ENCODE measurements at places on chromosomes 4 and X.

DNA sequence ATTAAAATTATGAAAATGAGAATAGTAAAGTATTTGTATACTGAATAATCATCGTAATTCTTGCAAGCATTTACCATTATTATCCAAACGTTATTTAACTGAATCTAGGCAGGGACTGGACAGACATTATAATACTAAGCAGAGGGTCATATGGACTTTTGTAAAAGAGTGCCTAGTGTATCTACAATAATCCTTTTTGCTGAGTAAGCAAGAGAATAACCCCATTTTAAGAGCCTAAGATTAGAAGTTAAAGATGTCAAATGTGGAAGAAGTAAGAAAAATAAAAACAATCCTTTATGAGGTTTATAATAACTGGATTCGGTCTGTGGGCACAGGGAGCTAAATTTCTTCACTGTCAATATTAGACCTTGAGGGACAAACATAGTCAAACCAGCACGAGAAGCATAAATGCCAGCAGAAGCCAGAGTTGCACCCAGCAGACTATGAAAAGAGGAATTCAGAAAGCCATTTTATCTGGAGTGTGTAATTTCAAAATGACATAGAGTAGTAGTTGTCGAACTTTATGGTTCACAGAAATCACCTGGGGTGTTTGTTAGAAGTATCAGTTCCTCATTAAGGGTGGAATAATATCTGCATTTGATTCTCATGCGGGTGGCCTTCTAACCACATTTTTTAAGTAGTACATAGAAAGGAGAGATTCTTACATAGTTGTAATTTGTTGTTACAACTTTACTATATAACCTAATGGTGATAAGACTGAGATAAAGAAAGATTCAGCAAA lies 39.7 kb upstream of the DCLK2 start:
- no peak for DNase-seq

- no peak for DNase-seq
Observed at GRCh38 chr4:117971403-117971802, 62.9 kb upstream of the NDST3 start.

DNA sequence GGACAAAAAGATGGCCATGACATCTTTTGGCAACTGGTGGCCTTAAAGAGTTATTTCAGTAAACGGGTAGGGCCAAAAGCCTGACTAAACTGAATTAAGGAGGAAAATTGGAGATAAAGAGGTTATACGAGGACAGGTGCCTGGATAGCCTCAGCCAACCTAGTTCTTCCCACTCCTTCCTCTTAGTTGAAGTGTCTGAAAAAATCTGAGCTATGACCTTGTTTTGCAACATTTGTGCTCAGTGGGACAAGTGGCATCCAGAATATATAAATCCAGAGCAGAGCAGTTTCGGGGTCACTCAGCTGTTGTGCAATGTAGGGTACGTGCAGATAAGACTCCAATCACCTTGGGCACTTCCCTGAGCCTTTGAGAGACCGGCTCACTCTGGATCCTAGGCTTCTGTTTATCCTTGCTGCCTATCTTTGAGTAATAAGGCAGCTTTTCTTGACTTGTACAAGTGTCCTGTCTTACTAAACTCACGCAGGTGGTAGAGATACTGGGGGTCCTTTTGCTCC lies 50.2 kb upstream of the MORC4 start:
- DNase-seq, result no peak

DNA sequence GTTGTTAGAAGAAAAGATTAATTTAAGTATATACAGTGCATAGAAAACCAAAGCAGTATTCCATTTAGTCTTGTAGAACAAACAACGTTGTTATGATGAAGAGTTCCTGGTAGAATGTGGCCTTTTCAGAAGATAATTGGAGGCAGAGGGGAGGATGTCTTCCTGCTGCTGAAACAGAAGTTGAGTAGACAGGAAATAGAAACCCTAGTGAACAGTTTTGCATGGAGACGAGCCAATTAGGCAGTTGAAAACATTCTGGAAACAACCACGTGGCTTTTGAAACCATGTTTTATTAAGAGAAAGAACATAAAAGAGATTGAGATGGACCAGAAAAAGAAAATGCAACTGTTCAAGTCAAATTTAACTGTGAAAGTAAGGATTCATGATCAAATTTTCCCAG lies 325.2 kb downstream of the CAMK2D start:
- DNase-seq, result no peak

DNA sequence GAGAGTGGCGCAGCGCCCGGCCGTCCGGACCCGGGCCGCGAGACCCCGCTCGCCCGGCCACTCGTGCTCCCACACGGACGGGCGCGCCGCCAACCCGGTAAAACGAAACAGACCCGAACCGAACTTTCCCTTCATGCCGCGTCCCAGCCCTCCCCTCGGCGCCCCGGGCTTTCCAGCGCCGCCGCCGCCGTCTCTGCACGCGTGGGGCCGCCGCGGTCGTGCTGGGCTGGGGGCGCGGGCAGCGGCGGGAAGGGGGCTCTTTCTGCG lies 222 bp downstream of the SMAD1 start:
- DNase-seq, result no peak

DNA sequence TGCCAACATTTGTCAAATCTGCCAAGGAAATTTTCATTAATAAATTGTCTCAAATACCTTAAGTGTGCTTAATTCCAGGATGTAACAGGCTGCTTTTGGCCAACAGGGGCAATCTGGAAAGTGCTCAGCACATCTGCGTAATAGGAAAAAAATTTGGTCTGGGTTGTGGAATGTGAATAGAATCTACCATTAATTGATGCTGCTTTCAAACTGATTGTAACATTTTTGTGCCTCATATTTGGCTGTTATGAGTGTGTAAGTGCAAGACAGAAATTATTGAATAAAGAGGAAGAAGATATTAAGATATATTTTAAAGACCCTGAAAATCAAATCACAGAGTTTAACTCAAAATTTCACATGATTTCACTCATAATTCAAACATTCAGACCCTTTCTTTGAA lies 41.1 kb downstream of the REELD1 start:
- DNase-seq, result no peak

DNA sequence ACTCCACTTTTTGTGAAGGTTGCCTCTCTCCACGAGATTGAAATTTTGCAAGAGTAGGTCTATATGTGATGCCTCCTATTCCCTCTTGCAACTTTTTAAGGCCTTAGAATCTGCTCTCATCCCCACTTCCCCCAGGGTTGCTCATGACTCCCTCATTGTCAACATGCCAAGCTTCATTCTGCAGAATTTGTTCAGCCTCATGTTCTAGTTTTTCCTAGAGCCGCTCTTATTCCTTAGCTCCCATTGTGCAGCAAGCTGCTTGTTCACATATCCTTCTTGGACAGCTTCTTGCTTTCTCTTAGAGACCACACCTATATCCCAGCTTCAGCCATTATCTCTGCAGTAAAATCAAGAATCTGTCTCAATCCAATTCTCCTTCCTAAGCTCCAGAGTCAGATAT lies 82.4 kb downstream of the CNGA2 start:
- DNase-seq, result no peak

DNA sequence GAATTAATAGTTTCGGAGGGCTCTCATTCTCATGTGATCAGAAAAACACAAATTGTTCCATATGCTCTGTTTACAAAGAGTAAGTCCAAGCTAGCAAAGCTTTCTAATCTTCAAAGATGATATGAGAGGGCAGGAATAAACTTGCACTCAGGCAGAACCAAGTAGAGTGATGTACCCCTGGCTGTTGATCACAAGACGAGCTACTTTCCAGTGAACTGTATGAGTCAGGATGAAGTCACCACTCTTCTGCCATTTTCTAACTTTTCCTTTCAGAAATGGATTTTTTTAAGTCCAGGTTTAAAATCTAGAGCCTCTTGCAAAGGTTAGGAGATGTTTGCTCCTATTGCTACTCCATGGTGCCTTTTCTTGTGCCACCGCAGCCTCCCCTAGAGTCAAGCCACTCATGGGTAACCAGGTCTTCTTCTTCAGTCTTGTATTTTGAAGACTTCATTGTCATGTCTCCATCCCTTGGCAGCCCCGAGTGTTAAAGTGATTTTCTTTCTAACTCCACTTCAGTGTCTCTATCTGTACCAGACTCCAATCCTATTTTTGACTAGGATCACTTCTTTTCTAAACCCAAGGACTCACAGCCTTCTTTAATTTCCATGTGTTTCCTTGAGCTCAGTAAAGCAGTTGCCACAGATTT lies 171.9 kb upstream of the GALNT7 start:
- DNase-seq, result no peak

- no peak for DNase-seq
Observed at GRCh38 chrX:24575496-24575895, 71.7 kb downstream of the PCYT1B start.

- no peak for DNase-seq
Observed at GRCh38 chr4:41814565-41814964, 66.0 kb upstream of the PHOX2B start.

- no peak for DNase-seq
Observed at GRCh38 chrX:154494715-154495114, 4.3 kb upstream of the SLC10A3 start.

GRCh38 chrX:24927372-24927771 lies 88.4 kb downstream of the ARX start:
- no peak for DNase-seq

- DNase-seq, result no peak
Observed at GRCh38 chr4:82398263-82398662, 24.5 kb upstream of the HNRNPD start.

DNA sequence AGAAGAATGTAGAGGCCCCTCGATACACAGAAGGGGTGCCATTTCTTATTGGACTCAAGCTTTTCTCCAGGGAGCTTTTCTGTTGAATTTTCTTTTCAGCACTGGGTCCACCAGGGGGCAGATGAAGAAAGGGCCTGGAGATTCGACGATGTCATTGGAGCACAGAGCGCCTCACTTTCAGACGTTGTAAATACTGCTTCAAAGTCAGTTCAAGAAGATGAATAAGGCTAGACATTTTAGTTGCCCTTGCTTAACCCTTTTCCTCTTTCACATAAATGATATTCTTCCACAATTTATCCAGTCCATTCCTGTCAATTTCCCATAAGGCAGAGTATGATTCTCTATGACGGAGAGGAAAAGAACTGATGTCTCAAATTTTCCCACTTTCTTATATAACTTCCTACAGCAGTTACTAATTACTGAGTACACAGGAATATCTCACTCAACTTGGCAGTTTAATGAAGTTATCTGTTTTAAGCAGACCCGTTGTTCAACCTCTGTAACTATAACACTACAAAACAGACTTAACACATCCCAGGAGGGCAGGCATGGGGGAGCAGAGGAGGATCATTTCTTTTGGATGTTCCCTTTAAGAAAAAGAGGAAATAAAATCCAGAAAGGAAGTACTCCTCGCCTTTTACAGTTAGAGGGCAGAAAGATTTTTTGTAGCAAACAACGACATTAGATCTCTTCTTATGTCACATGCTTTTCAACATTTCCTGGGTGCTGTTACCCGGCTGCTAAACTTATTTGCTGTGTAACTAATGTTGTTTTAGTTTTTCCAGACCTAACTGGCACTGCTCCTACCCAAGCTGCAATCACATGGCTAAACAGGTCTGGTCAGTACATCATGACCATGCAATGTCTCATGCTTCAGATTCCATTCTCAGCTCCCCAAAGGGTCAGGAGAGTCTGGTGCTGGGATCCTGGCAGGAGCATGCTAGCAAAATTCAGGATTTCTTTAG lies 12.2 kb upstream of the CENPU start:
- peak; percentile 65 for DNase-seq

DNA sequence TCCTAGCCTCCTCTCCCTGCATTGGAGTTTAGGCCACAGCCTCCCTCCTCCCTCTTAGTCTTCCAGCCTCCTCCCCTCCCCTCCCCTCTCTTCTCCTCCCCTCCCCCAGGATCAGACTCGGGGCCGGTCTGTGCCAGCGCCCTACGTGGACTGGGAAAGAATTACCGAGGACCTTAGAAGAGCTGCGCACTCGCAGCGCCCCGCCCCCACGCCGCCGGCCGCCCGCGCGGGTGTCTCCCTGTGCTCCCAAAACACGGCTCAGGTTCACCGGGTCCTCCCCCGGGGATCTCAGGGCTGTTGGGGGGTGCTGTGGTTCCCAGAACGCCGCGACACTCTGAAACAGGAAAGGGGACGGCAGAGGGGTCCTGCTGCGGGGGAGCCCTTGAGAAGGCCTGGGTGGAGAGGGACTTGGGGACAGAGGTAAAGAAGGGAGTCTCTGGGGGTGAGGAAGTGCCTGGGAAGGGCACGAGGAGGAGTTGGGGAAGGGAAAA lies 122.3 kb upstream of the TBL1X start:
- peak; percentile 90 for DNase-seq

GRCh38 chrX:44228621-44229020 lies 114.9 kb downstream of the EFHC2 start:
- DNase-seq, result no peak

GRCh38 chr4:76594173-76594572 lies 159.1 kb downstream of the SHROOM3 start:
- DNase-seq, result no peak

- no peak for DNase-seq
Observed at GRCh38 chrX:132775263-132775823, 183.1 kb downstream of the HS6ST2 start.

DNA sequence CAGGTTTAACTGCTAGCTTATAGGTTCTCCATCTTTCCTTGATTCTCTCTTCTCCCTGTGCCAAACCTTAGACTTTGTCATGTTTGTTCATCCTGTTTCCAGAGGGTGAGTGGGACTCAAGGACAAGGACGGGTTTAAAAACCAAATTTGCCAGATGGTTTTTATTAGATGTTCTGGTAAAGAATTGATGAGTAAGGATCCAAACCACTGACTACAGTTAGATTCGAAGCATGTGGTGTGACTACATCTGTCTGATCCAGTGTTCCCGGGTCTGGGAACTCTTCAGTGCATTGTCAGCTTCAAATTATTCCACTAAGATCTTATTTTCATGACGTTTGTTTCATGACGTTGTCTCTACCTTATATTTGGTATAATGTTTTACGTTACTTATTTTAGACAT lies 37.5 kb downstream of the MTMR1 start:
- DNase-seq, result no peak

DNA sequence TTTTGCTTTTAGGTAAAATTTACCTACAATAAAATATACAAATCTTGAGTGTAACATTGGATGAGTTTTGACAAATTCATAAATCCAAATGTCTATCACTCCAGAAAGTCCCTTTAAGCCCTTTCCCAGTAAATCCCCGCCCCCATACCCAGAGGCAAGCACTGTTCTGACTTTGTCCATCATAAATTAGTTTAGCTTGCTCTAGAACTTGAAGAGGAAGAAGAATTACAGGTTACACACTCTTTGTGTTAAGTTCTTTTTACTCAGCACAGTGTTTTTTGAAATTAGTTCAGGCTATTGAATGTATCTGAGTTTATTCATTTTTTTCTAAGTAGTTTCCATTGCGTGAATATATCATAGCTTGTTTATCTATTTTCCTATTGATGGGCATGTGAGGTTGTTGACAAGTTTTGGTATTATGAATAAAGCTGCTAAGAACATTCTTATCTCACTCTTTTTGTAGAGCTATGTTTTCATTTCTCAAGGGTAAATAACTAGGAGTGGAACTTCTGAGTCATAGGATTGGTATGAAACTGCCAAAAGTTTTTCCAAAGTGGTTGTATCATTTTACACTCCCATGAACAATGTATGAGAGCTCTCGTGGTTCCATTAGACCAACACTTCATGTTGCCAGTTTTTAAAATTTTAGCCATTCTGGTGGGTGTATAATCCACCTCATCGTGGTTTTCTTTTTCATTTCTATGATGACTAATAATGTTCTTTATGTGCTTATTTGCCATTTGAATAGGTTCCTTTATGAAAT lies 22.4 kb upstream of the HPSE start:
- DNase-seq, result no peak

GRCh38 chr4:76738086-76738931 lies 159.6 kb downstream of the SOWAHB start:
- no peak for DNase-seq

All from psoas muscle (tissue), 8 donors.